ENCODE measurements at places on chromosomes 1 and 21.

DNA sequence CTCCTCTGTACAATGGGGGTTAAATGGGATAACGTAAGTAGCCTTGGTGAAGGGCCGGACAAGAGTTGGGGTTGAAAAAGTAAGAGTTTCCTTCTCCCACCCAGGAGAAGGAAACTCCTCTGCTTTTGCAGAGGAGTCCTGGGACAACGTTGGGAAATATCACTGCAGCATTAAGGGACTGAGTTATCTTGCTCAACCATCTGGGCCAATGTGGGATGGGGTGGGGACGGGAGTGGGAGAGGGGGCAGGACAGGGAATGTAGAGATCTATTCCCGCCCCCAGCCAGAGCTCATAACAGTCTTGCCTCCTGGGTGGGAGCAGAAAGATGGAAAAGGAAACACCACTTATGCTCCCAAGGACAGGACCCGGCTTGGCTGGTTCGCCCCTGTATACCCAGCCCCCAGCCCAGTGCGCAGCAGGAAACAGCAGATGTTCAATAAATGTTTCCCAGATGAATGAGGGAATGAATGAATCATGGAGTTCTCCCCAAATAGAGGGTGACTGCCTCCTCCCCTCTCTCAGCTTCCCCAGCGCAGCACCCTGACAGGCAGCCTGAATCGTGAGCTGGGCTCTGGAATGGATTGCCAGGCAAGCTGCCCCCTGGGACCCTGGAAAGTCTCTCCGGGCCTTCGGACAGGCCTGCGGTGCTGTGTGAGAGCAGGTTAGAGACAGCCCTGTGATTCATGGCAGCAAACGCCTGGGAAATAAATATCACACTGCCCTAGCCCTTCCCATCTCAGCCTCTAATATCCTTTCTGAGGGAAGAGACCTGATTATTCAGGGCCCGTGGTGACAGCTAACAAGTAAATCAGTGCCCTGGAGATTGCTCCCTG, 24.8 kb downstream of the FBXO2 start:
- DNase-seq, result no peak

DNA sequence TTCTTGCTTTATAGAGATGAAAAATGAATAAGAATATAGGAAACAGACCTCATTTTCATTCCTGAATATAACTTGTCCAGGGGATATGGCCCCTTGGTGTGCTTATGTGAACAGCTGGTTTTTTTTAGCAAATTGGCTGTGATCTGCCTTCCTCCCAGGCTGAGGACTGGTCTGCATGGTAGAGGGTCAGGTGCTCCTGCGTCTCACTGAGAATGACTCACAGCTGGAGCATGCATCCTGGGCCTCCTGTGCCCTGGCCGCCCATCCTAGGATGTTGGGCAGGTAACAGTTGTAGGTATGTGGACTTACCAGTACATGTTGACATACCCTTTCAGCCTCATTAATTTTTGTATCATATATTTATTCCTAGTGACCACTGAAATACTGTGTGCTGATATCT, 29.8 kb downstream of the AGT start:
- DNase-seq, result no peak

GRCh38 chr1:178619042-178619927, 105.8 kb upstream of the RALGPS2 start:
- no peak for DNase-seq

- DNase-seq, result no peak
Observed at GRCh38 chr1:231796141-231796540, 169.6 kb downstream of the DISC1 start.

DNA sequence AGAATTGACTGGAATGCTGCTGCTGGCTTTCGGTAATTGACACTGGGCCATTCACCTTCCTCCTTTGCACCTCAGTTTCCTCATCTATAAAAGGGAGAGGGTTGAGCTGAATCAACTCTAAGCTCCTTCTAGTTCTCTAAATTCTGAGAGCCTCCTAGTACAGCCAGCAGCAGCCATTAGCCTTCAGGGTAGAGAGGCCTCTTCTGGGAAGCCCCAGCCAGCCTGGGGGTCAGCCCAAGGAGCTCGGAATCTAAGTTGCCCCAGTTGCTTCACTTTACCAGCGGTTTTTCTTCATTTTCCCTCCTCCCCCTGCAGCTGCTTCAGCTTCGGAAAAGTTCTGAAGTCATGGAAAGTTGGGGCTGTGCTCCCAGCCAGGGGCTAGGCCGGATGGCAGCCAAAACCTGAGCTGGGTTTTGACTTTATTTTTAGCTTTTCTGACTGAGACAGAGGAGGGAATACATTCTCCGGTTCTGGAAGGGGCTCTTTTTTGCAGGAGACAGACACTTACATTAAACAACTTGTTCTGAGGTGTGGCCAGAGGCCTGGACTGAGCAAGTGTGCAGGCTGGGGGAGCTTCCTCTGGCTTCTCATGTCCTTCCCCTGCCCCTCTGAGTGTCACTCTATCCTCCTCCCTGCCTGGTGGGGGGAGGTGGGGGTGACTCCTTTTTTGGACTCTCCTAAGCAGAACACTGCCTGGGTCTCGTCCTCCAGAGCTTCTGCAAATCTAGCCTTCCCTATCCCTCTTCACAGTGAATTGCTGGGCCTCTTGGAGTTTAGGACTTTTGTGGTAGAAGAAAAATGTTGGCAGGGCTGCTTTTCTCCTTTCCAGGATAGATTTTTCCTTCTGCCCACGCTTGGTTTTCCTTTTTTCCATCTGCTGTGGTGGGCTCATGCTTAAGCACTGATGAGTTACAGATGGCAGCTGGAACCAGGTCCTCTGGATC, 14.4 kb downstream of the LMNA start:
- DNase-seq, result peak; percentile 97

DNA sequence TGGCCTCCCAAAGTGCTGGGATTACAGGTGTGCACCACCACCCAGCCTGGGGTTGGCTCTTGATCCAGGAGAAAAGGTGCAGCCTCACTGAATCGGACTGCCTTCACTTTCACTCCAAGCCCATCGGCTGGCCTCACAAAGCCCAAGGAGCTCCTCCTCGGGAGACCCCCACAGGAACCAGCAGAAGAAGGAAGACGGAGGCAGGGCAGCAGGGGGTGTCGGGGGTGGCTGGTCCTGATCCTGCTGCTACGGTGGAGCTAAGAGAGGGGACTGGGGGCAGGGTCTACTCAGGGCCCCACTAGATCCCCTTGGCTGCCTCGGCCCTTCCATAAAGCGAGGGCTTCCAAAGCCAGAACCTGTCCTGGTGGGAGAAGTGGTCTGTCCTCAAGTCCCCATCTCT, 93.9 kb downstream of the STUM start:
- DNase-seq, result no peak

DNA sequence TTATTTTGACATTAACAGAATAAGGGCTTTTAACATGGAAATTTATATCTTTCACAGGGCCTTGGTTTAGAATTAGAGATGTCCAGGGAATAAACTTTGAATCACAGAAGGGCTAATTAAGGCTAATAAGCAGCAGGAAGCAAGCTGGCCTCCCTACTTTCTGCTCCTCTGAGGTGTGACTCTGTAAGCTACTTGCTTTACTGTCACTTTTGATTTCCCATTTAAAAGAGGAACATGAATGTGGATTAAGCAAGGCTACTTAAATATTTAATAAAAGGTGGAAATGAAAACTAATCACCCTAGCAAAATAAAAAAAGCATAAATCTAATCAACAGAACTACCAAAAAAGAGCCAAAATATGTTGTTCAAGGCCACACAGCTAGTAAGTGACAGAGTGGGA, 28.9 kb upstream of the CD5L start:
- DNase-seq, result no peak

DNA sequence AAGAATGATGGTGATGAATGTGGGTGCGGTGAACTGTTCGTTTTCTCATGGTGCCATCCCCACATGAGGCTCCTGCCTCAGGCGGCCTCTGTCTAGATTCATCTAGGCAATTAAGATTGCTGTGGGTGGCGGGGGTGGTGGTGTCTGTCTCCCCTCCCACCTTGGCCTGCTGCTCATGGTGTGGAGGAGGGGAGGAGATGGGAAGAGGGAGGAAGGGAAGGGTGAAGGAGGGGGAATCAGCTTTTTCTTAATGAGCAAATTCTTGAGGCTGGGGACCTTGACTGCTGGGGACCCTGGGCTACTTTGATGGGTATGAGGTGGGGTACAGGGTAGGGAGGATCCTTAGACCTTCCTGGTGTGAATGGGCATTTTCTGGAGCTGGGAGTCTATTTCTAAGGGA, 55.8 kb downstream of the H3-3A start:
- no peak for DNase-seq

DNA sequence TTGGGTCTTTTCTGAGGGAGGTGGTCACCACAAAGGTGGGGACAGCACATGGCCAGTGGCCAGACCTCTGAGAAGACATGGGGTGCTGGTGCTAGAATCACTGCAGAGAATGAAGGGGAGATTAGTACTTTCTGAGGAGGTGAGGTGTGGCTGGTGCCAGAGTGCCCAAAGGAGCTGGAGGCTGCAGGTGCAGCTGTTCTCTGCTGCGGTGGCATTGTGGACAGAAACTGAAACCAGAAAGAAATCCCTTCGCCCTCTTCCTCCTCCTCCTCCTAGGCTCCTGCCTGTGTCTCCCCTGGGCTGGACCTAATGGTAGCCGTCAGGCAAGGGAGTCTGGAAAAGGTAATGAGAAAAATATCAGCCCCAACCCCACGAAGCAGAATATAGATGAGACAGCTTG, 261.7 kb downstream of the TM2D1 start:
- DNase-seq, result no peak

GRCh38 chr1:66671455-66671854, 80.8 kb upstream of the DYNLT5 start:
- no peak for DNase-seq

- DNase-seq, result peak; percentile 91
Observed at GRCh38 chr1:170309389-170310013, 163.7 kb downstream of the NTMT2 start.

DNA sequence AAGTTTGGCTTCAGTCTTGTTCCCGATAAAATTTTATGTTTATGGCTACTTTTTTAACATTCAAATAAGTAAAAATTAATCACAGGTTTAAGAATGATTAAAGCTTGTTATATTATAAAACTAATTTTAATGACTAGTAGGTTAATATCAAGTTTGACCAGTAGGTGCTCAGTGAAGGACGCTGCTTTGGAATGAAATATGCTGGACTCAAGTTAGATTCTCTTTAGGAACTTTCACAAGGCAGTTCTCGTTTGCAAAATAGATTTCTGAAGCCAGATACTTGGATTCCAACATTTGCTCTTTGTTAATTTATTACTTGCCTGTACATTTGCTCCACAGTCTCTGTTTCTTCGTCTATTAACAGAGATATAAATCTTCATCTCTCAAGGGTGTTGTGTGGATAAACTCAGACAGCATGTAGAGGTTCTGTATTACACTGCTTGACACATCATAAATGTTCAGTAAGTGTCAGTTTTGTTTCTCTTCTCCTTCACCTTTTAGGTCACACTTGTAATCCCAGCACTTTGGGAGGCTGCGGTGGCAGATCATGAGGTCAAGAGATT, 432.8 kb upstream of the CHRM3 start:
- peak; percentile 7 for DNase-seq

GRCh38 chr1:60746278-60746791, 336.0 kb upstream of the NFIA start:
- no peak for DNase-seq

- DNase-seq, result peak; percentile 78
Observed at GRCh38 chr1:84719543-84720217, 29.4 kb upstream of the SSX2IP start.

DNA sequence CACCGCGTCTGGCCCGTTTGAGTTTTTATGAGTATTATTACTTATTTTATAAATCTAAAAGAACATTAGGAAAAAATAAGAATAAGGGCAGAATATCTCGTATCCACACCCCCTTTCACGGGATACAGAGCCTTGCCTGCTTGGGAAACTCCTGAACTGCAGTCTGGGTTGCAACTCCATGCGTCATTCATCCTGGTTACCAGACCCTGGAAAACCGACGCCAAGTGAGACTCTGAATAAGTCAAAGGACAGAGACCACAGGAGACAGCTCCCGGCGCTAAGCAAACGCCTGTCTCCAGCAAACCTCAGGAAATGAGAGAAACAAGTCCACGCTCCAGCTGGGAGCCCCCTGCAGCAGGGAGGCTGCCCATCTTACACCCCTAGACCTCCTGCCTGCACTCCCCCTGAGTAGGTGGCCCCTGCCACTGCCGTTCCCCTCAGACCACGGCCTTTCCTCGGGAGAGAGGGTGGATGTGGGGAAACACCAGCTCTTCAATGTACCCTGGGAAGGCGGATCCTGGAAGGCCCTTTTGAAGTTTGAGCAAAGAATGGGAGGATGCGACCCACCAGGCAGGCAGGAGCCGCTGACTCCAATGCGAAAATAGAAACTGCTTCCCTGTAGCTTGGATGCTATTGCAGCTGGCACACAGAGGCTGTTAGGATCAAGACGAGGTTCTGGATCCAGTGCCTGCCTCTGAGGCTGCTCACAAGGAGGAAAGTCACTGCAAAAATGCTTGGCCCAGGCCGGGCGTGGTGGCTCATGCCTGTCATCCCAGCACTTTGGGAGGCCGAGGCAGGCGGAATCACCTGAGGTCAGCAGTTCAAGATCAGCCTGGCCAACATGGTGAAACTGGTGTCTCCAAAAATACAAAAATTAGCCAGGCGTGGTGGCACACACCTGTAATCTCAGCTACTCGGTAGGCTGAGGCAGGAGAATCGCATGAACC, 37.7 kb upstream of the GPR157 start:
- DNase-seq, result no peak

- DNase-seq, result peak; percentile 70
Observed at GRCh38 chr1:42146626-42147320, 6.4 kb upstream of the GUCA2B start.

GRCh38 chr1:36890776-36891175, 143.5 kb downstream of the GRIK3 start:
- DNase-seq, result no peak
